Thyroid gland (tissue), 4 donors: ENCODE measurements at places on chromosomes 16 and 17. TPM values are rescaled to one million over a fixed set of nuclear protein-coding genes. Genes with fewer than 3 reads are reported as not detected.

KRTAP4-3 gene
- total RNA-seq, result not detected

DRC7 gene
- not detected for total RNA-seq

GALR2 gene
- total RNA-seq, result not detected

KRTAP9-8 gene
- total RNA-seq, result not detected

TBC1D3I gene
- not detected for total RNA-seq

KRTAP2-1 gene
- total RNA-seq, result not detected

COG8 gene
- 84.2 TPM for total RNA-seq

SHISA9 gene
- total RNA-seq, result 0.34 TPM

AKAP1 gene
- total RNA-seq, result 94.0 TPM

ZNF597 gene
- total RNA-seq, result 2.7 TPM

HOXB4 gene
- total RNA-seq, result 1.2 TPM

ZNF768 gene
- 31.8 TPM for total RNA-seq

KCNH6 gene
- not detected for total RNA-seq

TBX4 gene
- not detected for total RNA-seq
